ENCODE measurements at places on chromosomes 7 and 10.

- DNase-seq, result no peak
Measured at GRCh38 chr10:33635967-33636515, 301.6 kb upstream of the NRP1 start.

GRCh38 chr7:45721686-45722598, 147.8 kb downstream of the ADCY1 start:
- no peak for DNase-seq

- no peak for DNase-seq
Measured at GRCh38 chr10:7230951-7231350, 179.9 kb downstream of the SFMBT2 start.

GRCh38 chr7:51366930-51367613, 50.5 kb upstream of the COBL start:
- DNase-seq, result no peak

DNA sequence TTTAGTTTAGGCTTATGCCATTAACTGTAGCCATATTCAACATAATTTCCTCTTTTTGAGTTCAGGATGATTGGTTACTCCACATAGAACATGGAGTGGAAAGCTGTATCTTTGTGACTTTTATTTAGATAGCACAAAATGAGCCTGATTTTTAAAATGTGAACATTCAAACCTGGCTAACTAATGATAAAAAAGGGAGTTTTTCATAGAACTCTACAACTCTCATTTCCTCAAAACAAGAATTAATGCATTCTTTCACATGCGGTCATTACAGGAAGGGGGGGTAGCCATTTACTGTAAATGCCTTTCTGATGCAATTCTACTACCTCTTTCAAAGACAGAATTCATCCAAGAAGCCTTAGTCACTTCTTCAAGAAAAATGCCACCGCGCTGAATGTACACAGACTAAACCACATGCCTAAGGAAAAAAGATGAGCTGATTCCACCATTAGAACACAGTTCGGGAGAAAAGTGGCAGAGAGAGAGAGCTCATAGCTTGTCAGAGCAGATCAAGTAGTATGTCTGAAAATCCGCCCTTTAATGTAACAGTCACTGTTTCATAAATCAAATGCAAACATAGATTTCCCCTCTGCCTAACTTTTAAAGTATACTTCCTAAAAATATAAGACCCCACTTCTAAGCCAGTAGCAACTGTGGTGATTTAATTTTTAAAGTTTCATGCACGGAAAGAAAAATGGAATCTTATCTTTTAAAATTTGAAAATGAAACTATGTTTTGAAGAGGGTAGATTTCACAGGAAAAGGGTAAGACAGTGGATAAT, 226.4 kb upstream of the KLF14 start:
- DNase-seq, result peak; percentile 87

DNA sequence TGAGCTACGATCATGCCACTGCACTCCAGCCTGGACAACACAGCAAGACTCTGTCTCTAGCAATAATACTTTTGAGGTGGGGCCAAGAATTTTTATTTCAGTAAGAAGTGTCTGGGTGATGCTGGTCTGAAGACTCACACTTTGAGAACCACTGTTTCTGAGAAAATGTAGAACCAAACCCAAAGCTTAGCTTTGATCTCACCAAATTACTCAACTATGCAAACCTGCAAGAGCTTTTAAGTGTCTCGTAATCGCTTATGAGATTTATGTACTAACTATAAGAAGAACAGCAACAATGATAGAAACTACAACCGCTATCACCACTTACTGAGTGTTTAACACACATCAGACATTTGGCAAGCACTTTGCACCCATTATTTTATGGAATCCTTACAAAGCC, 29.5 kb downstream of the APBB1IP start:
- peak; percentile 81 for DNase-seq

DNA sequence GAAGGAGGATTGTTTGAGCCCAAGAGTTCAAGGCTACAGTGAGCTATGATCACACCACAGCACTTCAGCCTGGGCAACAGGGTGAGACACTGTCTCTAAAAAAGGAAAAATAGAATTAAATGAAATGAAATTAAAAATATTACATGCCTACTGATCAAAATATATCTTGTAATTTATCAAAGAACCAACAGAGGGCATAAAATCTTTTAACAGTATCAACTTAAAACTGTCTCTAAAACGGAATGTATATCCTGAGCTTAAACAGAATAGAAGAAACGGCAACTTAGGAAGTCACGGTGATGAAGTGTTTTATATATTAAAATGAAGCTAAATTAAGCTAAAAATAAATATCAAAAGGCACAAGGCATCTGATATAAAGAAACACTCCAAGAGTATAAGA, 78.8 kb downstream of the MTPAP start:
- DNase-seq, result no peak

- no peak for DNase-seq
Measured at GRCh38 chr10:43931308-43931930, 282.7 kb upstream of the ZNF32 start.

- DNase-seq, result no peak
Measured at GRCh38 chr10:116146372-116147140, 126.5 kb downstream of the GFRA1 start.

- no peak for DNase-seq
Measured at GRCh38 chr10:53836638-53837037, 964.4 kb downstream of the PCDH15 start.

DNA sequence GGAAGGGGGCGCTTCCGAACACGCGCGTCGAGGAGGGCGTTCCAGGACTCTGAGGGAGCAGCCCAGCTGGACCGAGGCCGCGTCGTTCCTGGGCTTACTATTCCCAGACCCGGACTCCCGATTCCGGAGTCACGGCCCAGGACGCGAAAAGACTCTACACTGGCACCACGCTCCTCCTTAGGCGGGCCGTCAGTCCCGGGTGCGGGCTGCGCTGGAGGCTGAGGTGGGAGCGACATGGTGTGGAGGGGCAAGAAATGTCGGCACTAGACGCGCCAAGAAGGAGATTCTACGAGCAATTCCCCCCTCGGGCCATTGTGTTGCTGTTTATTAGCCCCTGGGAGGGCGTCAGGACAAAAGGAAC, 584 bp upstream of the RUNDC3B start:
- no peak for DNase-seq

DNA sequence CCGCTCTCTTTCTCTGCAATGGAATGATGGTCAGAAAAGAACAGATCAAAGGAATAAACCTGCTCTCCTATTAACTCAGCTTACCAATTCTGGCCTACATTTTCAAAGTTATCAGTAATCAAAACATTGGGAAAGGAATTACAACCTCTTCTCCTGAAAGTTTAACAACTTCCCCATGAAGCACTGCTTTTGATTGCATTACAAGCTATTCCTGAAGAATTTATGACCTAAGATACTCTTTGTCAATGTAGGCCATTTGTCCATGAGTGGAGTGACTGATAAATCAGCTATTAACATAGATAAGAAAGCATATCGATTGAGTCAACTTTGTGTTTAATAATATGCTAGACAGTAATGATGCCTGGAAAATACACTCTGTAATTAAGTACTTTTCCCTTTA, 271.7 kb upstream of the C7orf33 start:
- no peak for DNase-seq

DNA sequence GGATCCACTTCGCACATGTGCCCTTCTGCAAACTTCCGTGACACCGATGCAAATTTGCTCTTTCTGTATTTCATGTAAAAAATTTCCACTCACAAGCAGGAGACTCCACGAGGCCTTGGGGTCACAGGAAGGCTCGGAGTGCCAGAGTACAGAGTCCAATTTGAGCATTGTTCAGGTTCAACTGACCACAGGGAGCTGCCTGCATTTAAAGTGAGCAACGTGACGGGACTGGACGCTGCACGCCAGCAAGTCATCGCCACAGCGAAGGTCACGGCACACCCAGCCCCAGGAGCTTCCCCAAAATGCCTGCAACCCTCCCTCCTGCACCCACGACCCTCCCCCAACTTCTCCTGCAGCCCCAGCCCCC, 41.5 kb upstream of the NKX6-2 start:
- DNase-seq, result no peak

DNA sequence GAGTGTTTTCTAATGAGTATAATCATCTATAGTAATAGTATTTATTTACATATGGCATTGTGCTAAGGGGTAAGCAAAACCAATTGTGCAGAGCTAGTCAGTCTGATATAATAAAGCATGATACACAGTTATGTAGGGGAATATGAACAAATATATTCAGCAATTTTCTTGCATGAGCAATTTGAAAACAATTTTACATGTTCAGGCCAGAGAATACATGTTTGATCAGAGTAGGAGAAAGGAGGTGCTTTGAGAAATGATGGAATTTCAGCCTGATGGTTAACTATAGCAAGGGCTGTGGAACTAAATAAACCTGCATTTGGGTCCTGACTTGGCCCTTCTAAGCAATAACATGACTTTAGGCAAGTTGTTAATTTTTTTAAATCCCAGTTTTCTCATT, 214.5 kb downstream of the TWIST1 start:
- no peak for DNase-seq

- no peak for DNase-seq
Measured at GRCh38 chr10:79219322-79219957, 127.8 kb upstream of the PPIF start.

DNA sequence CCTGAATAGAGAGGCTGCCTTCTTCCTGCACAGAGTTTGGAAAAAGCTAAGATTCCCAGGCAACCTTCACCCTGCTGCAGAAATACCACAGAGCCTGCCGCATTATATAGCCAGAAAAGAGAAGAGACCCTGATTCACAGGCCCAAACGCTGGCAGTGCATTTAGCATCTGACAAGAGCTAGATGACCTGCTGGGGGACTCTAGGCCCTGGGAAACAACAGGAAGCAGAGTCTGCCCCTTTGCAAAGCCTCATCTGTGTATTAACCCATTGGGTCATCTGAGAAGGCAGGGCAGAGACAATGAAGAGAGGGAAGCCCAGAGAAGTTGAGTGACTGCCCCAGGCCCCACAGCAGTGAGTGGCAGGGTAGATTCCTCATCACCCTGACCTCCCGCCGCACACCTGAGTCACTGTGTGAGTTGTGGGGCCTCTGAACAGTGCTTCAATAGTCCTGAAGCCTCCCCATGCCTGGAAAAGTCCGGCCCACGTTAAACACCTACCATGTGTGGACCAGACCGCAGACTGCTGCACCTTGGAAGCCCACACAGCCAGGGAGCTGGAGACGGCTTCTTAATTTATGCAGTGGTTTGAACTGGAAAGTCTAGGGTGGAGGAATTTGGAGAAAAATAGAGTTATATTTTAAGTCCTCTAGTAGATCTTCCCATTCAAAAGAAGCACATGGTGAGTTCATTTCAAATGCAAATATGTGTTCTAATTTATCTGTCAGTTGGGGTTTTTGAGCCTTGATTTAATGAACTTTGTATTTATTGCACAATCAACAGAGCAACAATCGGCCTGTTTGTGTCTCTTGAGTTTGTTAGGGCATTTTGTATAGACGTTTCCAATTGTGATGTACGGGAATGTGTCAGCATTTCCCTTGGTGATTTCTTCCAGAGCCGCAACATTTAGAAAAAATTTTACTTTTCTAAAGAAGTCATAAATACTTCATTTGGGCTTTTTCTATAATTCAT, 80.4 kb upstream of the GPR26 start:
- DNase-seq, result no peak

- DNase-seq, result no peak
Measured at GRCh38 chr7:97203957-97204356, 86.5 kb downstream of the SDHAF3 start.

- DNase-seq, result no peak
Measured at GRCh38 chr10:125084191-125084613, 76.2 kb downstream of the CTBP2 start.

- no peak for DNase-seq
Measured at GRCh38 chr10:122500194-122500593, 38.8 kb downstream of the HTRA1 start.

GRCh38 chr10:90417029-90417428, 440.8 kb downstream of the HTR7 start:
- no peak for DNase-seq

GRCh38 chr7:149469806-149470205, 8.9 kb upstream of the ZNF777 start:
- DNase-seq, result no peak

GRCh38 chr7:146116521-146117222, at the start of gene CNTNAP2:
Gene CNTNAP2, plus strand, starts transcription at chr7:146116801. Its CDS starts 76 bp downstream, at chr7:146116877.
- DNase-seq, result no peak

DNA sequence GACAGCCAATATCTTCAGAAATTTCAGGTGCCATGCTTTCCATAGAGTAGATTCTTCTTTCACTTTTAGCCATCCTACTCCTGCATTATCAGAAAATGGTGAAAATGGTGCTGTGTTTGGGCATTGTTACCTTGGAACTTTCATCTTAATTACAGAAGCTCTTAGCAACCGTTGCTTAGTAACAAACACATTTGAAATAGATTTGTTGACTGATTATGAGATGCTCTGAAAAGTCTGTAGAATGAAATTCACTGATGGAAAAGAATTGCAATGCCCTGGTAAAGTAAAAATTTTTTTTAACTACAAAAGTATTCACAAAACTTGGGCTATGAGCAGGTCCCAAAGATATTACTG, 249.3 kb upstream of the NEBL start:
- no peak for DNase-seq

- DNase-seq, result no peak
Measured at GRCh38 chr7:107953265-107953923, 49.6 kb downstream of the LAMB1 start.

- peak; percentile 85 for DNase-seq
Measured at GRCh38 chr7:143380260-143380645, 892 bp upstream of the ZYX start.

DNA sequence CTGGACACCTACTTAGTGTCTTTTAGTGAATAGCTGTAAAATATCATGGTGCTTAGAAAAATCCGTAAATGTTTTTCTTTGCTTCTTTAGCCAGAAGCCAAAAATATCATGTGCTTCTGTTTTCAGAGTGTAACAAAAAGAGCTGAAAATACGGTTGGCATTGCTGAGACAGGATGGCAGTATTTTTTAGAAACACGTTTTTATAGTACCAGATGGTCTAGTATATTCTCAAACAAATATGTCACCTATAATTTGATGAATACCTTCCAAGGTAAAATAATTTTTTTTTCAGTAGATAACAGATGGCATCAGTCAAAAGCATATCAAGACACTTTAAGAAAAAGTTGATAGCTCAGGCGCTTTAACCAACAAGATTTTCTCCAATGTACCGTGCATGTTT, 326.6 kb downstream of the PHF14 start:
- no peak for DNase-seq

- DNase-seq, result no peak
Measured at GRCh38 chr7:70582927-70583895, 548.7 kb upstream of the GALNT17 start.

GRCh38 chr7:19410106-19410505, 264.9 kb upstream of the FERD3L start:
- DNase-seq, result no peak

DNA sequence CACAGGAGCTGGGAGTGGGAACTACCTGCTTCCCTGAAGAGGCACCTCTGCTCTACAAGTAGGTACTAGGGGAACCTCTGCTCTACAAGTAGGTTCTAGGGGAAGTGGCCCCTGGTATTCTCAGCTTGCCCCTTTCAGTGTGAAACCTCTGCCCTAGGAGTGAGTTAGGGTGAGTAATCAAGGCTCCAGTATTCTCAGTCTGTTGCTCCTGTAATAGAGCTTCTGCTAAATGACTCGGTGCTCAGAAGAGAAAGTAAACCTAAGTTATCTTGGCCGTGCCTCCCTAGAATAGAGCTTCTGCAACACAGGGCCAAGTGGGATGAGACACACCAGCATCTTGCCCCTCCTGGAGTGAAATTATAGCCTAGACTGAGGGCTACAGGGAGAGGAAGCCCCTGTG, 13.4 kb upstream of the RASSF4 start:
- DNase-seq, result no peak
